Posterior cingulate gyrus (tissue), 11 donors: ENCODE measurements at places on chromosomes 13 and 19.
A peak's percentile ranks its signal among the peaks of the same experiment; 100 is the strongest.

DNA sequence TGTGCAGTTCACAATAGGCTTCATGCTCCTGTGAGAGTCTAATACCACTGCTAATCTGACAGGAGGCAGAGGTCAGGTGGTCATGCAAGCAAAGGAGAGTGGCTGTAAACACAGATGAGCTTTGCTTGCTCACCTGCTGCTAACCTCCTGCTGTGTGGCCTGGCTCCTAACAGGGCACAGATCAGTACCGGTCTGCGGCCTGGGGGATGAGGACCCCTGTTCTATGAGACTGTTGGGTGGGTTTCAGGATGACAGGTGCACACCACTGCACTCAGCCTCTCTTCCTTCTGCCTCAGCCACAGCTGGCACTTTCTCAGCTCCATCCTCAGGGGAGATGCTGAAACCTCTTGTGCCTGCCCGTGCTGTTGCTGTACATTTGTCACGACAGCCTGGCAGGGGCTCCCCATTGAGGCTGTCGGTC is 9.7 kb downstream of the CLEC4G start:
- no peak for DNase-seq

GRCh38 chr19:52749780-52750179 is 14.9 kb upstream of the ZNF611 start:
- DNase-seq: no peak

- no peak for DNase-seq
These were observed 194.1 kb downstream of the TDRD3 start for GRCh38 chr13:60590800-60591747.

DNA sequence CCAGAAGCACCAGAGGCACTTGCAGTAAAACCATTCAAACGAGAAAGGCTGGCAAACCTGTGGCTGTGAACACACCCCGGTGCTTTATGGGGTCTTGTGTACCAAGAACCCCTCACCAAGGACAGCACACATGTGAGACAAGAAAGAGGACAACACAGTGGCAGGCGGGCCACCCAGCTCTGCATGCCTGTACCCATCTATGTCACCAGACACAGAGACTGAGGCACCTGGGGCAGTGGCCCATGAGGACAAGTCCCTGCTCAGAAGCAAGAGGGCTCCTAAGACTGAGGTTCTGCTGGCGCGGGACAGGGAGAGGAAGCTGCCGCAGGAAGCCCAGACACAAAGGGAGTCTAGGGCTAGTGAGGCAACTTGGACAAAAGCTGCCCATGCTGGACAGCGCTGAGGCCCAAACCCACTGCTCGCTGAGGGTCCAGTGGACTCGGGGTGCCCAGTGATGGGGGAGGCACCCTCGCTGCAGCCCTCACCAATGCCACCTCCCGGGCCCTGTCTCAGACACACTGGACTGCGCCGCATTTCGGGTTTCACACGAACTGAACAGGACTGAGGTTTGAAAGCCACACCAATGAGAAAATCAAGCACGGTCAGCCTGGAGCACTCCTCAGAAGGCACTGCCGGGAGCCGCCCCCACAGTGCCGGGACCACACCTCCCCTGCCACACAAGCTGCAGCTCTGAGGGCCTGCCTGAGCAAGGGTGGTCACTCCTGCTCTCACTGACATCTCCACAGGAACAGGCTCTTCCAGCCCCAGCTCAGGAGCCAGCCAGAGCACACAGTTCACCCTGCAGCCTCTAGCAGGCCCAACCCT is 232.7 kb downstream of the TUBA3C start:
- no peak for DNase-seq

- no peak for DNase-seq
These were observed 66.9 kb downstream of the NHLRC3 start for GRCh38 chr13:39105110-39105509.

DNA sequence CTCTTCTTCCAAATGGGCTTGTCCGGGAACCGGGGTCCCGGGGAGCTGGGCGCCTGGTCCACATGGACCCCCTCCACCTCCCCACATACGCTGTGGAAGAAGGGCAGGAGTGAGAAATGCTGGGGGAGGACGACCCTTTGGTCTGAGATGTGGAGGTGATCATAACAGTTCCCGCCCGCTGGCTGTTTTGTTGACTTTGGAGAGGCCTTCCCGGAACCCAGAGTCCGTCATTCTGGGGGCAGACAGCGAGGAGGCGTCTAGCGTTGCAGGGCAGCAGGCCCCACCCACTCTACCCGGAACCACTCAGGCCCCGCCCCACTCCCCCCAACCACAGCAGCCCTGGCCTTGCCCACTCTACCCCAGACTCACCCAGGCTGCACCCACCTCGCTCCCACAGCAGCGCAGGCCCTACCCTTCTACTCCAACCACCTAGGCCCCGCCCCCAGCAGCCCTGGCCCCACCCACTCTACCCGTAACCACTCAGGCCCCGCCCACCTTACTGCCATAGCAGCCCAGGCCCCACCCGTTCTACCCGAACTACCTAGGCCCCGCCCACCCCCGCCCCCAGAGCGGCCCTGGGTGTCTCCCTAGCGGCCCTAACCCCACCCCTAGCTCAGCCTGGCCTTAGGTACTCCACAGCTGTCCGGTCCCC is 7.1 kb downstream of the GPR108 start:
- no peak for DNase-seq

DNA sequence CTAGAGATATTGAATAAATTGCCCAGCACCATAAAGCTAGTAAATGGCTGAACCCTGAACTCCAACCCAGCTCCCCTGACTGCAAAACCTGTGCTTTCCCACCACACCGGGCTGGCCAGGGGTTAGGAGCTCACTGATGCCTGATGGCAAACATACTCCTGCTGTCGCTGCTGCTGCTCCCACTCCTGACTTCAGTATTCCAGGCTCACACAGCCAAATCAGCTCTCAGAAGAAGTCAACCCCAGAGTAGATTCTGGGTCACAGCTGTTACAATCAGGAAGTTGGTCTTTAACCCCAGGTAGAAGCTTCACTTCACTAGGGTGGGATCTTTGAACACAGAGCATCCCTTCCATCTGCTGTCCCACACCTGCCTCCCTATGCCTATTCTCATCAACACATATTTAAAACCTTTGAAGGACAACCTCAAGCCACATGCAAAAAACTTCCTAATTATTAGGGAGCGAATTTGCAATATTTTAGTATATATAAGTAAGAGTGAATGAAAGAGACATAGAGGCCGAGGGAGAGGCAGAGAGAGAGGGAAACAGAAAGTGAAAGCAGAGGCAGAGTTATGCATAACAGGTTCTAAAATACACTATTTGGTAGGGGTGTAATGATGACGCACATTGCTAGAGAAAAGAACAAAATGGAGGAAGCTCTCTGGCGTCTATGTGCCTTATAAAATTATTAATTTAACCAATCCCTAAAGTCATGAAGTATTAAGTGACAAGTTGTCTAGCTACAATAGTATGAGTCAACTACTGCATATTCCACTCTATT is 99.4 kb upstream of the SERP2 start:
- no peak for DNase-seq

DNA sequence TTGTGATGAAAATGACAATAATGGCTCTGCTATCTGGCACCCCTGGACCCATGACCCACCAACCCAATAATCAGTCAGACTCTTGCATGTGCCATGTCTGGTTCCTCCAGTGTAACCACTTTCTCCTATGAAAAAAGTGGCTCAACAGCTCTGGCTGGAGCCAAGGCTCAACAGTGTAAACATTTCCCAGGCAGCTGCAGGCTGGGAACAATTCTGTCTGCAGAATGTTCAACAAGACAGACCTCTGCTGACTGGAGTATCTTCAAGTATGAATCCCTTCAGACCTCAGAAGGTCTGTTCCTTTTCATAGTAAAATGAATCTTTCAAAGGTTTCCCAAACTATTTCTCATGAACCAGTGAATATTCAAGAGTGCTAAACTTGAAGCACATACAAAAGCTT is 410.1 kb upstream of the HTR2A start:
- DNase-seq: no peak

DNA sequence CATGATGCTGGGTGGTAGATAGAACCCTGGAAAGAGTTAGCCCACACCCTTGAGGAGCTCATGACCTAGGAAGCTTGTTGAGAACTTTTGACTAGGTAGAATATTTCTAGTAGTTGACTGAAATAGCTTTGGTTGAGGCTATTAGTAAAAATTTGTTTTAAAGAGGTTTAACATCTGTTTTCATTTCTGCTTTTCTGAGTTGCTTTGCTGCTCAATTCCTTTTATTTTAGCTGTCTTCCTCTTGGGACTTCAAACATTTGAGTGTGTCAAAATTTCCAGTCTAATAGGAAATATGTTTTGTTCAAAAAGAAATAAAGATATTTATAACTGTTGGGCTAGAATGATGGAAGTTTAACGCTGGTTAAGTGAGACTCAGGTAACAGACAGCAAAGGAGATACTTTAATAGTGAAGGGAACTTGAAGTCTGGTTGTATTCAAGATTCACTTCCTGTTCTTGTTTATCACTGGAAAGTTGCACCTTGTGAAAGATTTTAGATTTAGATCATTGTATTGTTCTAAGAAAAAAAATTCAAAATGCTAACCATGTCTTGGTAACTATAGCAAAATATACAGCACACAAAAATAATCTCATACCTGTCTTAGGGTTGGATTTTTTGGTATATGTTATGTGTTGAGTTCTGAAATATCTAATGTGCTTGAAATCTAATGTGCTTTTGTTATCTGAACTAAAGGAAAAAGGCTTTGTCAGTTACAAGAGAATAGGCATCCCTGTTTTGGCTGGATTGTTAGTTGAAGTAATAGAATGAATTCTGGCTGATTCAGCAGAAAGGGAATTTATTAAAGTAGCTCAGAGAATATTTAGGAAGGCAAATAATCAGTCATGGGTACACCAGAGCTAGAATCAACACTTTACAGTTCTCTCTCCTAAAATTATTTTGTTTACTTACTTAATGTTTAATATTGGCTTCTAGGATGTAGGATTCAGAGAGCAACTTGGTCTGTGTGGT is 24.4 kb upstream of the GPR18 start:
- no peak for DNase-seq

- peak; percentile 42 for DNase-seq
These were observed 36.1 kb downstream of the ZNF787 start for GRCh38 chr19:56084835-56085536.

- no peak for DNase-seq
These were observed 32.2 kb downstream of the VASP start for GRCh38 chr19:45539459-45539858.

DNA sequence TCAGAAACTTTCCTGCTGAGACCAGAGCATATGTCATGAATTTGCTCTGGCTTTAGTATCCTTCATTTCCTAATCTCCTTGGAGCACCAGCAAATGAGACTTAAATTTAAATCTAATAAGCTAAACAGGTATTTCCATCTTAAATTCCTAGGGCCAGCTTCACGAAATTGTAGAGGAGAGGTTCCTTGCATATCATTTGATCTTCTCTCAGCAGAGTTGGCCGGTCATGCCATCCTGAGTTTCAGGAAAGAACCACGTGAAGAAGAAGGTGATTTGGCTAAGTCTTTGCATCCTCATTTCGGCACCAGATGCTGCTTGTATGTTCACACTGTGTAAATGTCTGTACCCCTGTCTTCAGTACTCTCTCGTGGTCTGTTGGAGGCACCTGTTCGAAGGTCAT is 370.4 kb upstream of the NBEA start:
- no peak for DNase-seq

GRCh38 chr13:51518827-51519226 is 65.4 kb upstream of the WDFY2 start:
- DNase-seq: peak; percentile 10

DNA sequence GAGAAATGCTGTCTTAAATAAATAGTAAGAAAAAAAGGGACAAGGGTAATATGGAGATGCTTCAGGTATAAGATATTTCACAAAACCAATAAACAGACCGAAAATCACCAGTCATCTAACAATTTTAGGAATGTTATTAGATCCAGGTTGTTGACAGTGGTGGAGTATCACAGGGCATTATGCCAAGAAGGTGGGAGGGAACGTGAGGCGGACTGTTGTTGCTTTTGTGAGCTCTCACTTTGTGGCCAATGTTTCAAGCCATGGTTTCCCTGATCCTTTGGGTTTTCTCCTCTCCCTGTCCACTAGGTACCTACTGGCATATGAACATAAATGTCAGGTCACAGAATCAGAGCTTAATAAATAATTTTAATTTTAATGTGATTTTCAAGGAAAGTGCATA is 790.3 kb upstream of the SLITRK1 start:
- DNase-seq: no peak

- no peak for DNase-seq
These were observed 29.2 kb downstream of the ATP11A start for GRCh38 chr13:112719016-112719415.

- DNase-seq: no peak
These were observed 674 bp downstream of the BRD4 start for GRCh38 chr19:15331419-15332310.

DNA sequence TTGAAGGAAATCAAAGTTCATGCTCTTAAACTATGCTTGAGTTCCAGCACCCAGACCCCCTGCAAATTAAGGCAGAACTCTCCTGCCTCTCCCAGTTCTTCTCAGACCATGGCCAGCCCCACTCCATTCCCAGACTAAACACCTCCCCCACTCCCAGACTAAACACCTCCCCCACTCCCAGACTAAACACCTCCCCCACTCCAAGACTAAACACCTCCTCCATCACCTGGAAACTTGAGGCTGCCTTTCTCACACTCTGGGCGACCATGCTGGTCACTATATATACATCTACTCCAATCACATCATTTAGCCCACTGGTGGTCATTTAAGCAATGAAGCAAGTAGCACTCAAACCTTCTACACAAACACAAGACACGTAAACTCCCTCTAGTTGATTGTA is 57.2 kb downstream of the CAB39L start:
- no peak for DNase-seq

GRCh38 chr19:38401148-38401547 is 1.7 kb upstream of the FAM98C start:
- no peak for DNase-seq

DNA sequence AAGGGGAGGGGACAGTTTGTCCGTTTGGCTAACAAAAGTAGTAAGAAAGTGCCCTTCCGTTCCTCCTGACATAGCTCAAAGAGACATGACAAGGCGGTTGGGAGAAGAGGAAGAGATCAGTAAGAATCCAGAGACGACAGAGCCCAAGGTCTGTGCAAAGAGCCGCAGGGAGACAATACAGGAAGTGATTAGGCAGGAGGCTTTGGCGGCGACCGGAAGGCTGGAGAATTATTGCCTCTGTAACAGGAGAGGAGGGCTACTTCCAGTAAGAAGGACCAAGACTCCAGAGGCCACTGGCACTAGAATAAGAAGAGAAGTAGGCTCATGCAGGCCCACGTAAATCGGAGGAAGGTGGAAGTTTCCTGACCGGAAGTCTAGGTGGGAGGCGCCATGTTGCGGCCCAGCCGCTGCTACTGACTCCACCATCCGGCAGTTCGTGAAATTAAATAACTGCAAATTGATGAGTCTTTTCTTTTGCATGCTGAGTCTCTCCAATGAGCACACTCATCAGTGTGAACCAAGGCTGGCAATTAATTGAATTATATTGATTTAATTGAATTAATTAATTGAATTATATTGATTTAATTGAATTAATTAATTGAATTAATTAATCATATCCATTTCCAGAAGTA is 9.9 kb downstream of the RFX2 start:
- no peak for DNase-seq

GRCh38 chr19:51333836-51334460 is 8.0 kb downstream of the VSIG10L start:
- peak; percentile 67 for DNase-seq
